ENCODE measurements at places on chromosomes 1 and 21.

DNA sequence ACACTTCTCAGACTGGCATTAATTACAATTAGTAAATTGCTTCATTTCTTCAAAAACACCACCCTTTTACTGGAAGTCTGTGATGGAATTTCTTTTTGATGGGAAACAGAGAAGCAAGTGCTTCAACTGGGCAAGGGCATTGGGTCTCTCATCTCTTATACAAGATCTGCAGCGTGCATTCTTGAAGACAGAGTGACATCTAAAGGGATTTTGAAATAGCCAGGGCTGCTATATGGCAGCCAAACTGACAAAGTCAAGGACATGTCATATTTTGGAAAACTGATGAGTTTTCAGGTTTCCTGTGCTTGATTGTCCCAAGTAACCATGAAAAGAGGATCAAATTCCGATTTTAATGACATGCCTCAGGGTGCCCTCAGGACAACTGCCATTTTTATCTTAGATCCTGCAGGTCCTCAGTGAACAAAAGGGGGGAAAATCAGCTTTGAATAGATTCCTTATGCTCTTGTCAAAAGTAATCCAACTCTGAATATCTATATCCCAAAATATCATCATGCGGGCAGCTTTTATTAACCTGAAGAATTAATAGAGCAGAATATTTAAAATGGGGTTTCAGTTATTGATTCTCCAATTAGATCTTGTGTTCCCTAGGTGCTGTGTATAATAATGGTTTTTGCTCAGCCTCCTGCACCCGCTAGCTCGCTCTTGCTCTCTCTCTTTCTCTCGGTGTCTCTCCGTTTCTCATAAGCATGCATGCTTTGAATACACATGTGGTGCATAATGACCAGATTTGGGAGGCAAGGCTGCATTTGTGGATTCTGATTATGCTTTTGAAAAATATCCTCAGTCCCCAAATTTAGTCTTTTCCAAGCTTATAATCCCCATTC, 221.8 kb downstream of the TTLL7 start:
- DNase-seq = no peak

DNA sequence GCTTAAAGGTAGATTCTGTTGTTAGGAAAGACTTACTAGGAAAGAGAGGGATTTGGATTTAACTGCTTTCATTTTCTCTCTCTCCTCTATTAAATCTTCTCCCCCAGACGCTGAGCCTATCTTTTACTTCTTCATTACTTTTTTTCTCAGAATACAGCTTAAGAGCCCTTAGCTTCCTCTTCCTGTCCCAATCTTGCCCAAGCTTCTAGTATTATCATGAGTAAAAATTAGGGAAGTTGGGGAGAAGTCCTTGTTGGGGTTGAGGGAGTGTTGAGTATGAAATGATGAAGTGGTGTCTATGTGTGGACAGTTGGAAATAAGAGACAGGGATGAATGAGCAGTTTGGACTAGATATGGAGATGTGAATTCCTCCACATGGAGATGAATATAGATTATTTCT, 35.0 kb downstream of the ACP6 start:
- no peak for DNase-seq

GRCh38 chr21:31351960-31352359, 7.9 kb upstream of the TIAM1 start:
- no peak for DNase-seq

DNA sequence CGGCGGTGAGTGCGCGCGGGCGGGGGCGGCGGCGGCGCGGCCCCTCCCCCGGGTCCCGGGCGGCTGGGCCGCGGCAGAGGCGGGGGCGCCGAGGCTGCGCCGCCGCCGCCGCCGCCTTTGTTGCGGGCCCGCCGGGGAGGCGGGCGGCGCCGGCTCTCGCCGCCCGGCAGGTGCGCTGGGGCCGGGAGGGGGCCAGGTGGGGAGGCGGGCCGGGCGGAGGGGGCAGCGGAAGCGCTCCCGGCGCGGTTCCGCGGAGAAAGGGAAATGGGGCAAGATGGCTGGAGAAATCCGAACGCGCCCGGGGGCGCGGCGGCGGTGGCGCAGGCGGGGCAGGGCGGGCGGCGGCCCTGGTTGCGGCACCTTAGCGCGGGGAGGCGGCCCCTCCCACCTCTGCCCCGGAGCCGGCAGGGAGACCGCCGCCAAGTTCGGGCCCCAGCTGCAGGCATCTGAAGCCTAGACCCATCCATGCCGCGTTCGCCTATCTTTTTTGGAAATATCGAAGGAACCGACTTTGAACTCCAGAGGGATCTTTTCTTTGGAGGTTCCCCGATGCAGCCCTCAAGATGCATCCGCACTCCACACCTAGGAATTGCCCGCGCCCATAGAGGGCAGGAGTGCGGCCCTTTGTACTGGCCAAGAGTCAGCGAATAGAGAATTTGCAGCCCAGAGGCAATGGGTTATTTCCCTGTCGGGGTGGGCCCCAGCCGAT, 479 bp downstream of the POGK start:
- peak; percentile 32 for DNase-seq

- DNase-seq = peak; percentile 29
Observed at GRCh38 chr1:9539829-9540550, 725 bp downstream of the SLC25A33 start.

- DNase-seq = no peak
Observed at GRCh38 chr1:98638185-98638584, 23.3 kb upstream of the SNX7 start.

- no peak for DNase-seq
Observed at GRCh38 chr1:241482761-241483250, 36.7 kb downstream of the FH start.

GRCh38 chr21:34280389-34280795, 83.4 kb upstream of the KCNE2 start:
- no peak for DNase-seq

DNA sequence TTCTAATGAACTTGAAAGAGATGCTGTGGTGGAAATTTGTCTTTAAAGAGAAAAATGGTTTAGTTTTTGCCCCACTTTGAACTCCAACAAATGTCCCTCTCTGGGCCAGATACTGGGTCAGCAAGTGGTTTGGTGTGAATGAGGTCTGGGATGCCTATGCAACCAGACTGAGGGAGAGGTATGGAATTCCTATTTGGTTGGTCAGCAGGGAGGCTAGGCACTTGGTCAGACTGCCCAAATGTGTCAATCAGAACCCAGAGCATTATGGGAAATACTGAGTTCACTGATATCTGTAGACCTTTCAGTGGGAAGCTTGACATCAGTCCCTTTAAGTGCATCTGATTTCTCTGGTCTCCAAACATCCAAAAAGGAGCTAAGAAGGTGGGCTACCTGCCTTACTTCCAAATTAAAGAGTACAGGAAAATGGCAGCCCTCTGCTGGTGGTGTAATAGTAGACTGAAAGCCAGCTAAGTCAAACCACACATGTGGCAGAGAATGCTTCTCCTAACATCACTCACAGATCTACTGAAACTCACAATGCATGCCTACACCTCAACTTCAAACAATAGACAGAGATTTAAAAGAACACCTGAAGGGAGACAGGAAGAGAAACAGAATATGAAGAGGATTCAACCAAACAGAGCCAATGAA, 510.1 kb downstream of the PLA2G4A start:
- no peak for DNase-seq

DNA sequence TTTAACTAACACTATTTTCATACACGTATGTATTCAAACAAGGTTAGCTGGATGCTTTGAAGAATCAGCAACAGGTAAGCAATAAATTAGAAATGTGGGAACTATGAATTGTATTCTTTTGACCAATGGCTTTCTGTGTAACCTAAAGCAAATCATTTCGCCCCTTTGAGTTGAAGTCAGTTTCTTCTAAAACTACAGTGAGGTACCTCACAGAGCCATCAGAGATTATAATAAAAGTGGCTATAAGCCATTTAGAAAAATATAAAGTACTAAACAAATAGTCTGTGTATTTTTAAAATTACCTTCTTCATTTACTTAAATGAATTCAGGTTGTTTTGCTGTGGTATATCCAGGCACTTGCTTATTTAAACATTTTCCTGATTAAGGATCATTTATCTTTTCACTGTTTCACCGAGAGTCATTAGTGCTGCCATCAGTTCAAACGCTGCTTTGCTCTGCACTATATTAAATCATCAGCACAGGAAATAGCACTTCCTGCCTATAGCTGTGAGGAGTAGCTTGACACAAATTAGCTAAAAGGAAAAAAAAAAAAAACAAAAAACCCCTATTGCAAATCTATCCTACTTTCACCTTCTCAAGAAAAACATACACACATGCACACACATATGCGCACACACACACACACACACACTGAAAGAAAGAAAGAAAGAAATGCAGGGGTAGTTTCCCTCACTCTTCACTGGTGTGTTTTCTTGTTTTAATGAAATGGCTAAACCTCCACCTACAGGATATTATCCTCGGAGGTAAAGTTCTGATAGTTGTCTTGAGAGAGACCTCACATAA, 39.8 kb upstream of the C1orf105 start:
- peak; percentile 27 for DNase-seq

All from activated gamma-delta T cell treated with anti-CD3 and anti-CD28 coated beads, Interleukin-2, amount 50 U/mL, for 16 hours (primary cell).